ENCODE measurements at places on chromosomes 12 and 14. TPM values are rescaled to one million over a fixed set of nuclear protein-coding genes. Genes with fewer than 3 reads are reported as not detected.
A peak's percentile ranks its signal among the peaks of the same experiment; 100 is the strongest.

DNA sequence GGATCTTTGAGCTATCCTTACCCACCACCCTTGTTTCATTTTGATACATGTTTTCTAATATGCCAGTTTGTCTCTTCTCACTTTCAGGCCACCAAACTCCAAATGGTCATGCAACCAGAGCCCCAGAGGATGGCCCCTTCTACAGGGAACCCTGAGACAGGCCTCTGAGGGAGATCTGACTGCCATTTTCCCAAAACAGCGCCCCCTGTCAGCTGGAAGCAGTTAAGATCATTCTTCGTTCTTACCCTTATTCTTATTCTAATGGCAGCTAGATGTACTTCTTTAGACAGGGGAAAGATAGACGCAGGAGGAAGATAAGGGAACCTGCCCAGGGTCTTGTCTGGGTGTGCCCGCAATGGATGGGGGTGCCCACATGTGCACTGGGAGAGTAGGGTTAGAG, 38.4 kb downstream of the C12orf56 start:
- no peak for DNase-seq

GRCh38 chr14:51561141-51561540, 90.6 kb upstream of the FRMD6 start:
- DNase-seq: no peak

- no peak for DNase-seq
These were observed 13.2 kb upstream of the SALL2 start for GRCh38 chr14:21539189-21539940.

DNA sequence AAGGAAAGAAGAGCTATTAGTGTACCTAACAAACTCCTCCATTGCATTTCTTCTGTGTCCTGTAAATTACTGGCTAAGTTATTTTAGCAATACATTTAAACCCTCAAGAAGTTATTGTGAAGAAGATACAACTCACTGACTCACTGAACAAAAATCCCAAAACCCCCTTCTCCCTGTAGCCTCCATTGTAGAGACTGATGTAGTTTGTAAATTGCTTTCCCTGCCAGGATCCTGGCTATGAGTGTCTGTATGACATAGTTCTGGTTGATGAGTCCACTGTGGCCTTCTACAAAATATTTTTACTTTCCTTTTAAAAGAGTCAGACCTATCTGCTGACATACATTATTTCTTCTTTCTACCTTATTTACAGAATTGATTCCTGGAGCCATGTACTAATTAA, 155.6 kb downstream of the SLC6A15 start:
- peak; percentile 41 for DNase-seq

The TIMELESS gene
- 25.3 TPM for total RNA-seq

The MANSC4 gene
- not detected for total RNA-seq

The PABPN1 gene
- total RNA-seq: 92.7 TPM

Data from LHCN-M2 (cell line).